ENCODE measurements at places on chromosomes 1 and 21.

DNA sequence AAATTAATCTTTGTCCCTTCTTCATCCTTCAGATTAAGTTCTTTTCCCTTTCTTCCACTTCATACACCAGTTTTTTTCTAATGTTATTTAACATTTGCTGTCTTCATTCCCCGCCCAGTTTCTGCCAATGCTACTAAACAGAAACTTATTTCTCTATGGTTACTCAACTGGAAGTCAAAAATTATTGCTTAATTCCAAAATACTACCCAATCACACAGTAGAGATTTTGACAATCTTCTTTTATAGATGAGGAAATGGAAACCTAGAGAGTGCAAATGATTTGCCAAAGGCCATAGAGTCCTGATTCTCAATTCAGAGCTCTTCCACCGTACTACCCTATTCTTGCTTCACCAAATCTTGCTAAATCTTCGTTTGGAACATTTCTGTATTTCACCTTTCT, 58.1 kb upstream of the SH3GLB1 start:
- H3K27ac ChIP-seq, result no peak overlapping the region
- H3K27me3 ChIP-seq, result peaks cover 1% of the 10 kb centered on the region
- no peaks in the 10 kb centered on the region for H3K36me3 ChIP-seq
- no peak for DNase-seq

DNA sequence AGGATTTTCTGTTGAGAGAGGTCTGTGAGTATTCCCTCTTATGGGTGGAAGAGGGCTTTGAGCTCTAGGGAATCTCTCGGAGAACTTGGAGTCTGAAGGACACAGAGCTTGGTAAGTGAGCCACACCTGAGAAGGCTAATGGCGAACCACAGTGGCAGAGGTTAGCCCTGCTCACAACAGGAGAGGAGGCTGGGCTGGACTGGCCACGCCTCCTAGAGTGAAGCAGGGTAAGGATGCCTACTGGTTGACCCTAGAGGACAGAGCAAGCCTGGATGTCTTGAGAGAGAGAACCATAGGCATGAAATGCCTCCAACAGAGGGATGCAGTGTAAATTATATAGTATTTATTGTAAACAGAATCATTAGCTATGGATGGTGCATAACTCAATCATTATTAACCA, 232.6 kb downstream of the PCP4 start:
- no peaks in the 10 kb centered on the region for H3K27me3 ChIP-seq
- H3K4me3 ChIP-seq, result no peak overlapping the region
- DNase-seq, result no peak
- H3K4me1 ChIP-seq, result no peaks in the 10 kb centered on the region
- H3K36me3 ChIP-seq, result no peaks in the 10 kb centered on the region

GRCh38 chr1:31788825-31789256, 24.7 kb upstream of the ADGRB2 start:
- peaks cover 5% of the 10 kb centered on the region for H3K4me1 ChIP-seq
- peak overlapping the region; percentile 78 for H3K4me3 ChIP-seq
- no peaks in the 10 kb centered on the region for H3K27me3 ChIP-seq
- no peak for DNase-seq
- peak overlapping the region; percentile 81 for H3K27ac ChIP-seq

DNA sequence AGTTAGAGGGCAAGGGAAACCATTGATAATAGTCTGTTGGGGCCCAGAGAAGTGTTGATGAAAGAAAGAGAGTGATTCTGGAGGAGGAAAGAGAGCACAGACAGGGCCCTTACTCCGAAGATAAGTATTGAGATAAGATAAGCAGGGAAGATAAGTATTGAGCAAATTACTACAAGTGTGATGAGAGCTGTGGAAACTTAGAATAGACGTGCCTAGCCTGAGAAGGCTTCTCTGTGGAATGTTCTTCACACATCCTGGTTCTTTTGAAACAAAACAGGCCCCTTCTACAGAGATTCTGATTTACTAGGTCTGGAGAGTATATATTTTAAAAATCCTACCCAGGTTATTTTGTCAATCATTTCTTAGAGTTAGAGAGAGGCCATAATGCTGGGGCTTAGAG, 26.4 kb downstream of the FNBP1L start:
- H3K36me3 ChIP-seq, result peaks cover 2% of the 10 kb centered on the region
- no peak overlapping the region for H3K4me3 ChIP-seq
- no peaks in the 10 kb centered on the region for H3K4me1 ChIP-seq

GRCh38 chr21:35437941-35438340, 388.8 kb upstream of the RUNX1 start:
- no peak overlapping the region for H3K27ac ChIP-seq
- peaks cover 17% of the 10 kb centered on the region for H3K4me1 ChIP-seq
- DNase-seq, result no peak
- H3K4me3 ChIP-seq, result no peak overlapping the region
- H3K36me3 ChIP-seq, result peaks cover 2% of the 10 kb centered on the region
